ENCODE measurements at places on chromosomes 6 and 20. TPM values are rescaled to one million over a fixed set of nuclear protein-coding genes. Genes with fewer than 3 reads are reported as not detected.

GRCh38 chr6:39088331-39088730, 26.7 kb downstream of the SAYSD1 start:
- no peak overlapping the region for H3K4me3 ChIP-seq
- no peaks in the 10 kb centered on the region for H3K27me3 ChIP-seq

DNA sequence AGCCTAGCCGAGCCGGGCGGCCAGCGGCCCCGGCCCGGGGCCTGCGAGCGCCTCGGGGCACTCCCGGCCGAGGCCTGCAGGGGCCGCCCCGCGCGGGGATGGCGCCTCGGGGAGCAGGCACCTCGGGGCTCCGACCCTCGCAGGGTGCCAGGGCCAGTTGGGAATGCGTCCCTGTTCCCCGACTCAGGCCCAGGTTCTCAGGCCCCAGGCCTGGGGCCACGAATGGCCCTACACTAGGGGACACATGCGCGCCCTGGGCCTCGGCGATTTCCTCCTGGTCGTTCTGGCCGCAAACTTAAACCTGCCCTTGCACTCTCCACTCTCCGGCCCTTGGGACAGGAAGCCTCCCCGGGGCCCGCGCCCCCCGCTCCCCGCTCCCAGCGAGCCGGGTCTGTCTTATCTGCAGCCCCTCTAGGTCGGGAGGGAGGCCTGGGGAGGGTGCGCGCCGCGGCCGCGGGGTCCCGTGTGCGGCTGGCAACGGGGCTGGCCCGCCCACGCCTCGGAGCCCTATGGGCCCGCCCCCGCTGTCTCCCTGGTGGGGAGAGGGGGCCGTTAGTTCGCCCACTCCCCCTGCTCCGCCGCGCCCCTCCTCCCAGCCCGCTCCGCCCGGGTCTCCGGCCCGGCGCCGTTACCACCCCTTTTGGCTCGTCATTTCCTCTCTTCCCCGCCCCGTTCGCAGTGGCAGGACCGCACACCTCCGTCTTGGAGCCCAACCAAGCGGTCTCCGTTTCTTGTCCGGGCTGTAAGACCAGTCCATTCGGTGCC, 611 bp downstream of the NFYA start:
- peak; percentile 89 for DNase-seq
- peak overlapping the region; percentile 75 for H3K27ac ChIP-seq
- H3K4me3 ChIP-seq, result peak overlapping the region; percentile 50
- no peaks in the 10 kb centered on the region for H3K4me1 ChIP-seq

The JPH2 gene
- total RNA-seq, result 140 TPM

The SYNDIG1 gene
- total RNA-seq, result 4.5 TPM

GRCh38 chr6:137210903-137211302, 8.3 kb downstream of the IFNGR1 start:
- DNase-seq, result no peak
- no peaks in the 10 kb centered on the region for H3K27me3 ChIP-seq
- peaks cover 19% of the 10 kb centered on the region for H3K4me1 ChIP-seq
- H3K27ac ChIP-seq, result no peak overlapping the region

The OXT gene
- not detected for total RNA-seq

DNA sequence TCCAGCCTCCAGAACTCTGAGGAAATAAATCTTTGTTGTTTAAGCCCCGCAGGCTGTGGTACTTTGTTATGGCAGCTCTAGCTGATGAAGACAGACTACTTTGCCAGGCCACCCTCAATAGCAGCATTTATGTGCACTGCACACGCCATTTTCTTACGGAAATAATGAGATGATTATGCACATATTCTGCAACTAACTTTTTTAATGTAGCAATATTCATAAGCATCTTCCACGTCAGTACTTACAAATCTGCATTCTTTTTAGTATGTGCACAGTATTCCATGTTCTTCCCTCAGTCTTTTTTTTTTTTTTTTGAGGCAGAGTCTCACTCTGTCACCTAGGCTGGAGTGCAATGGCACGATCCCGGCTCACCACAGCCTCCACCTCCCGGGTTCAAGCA, 46.8 kb upstream of the DSP start:
- no peaks in the 10 kb centered on the region for H3K4me1 ChIP-seq
- no peak overlapping the region for H3K4me3 ChIP-seq
- no peaks in the 10 kb centered on the region for H3K27me3 ChIP-seq
- H3K36me3 ChIP-seq, result no peaks in the 10 kb centered on the region
- no peak overlapping the region for H3K27ac ChIP-seq

DNA sequence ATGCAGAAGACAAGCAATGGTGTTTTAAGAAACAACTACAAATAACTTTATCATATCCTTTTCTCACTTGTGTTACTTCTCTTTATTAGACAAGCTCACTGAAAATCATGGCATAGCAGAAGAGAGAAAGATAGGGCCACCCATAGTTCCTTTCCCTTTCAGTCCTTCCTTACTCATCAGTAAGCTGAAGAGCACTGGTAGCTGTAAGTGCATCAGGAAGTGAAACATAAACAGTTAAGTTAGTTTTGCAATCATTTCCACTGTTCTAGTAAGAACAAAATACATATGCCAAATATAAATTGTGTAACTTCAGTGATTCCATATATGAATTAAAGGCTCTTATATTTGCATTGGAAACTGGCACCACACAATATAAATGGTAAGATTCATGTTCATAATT, 220.1 kb downstream of the HACE1 start:
- H3K4me3 ChIP-seq, result no peak overlapping the region
- no peaks in the 10 kb centered on the region for H3K27me3 ChIP-seq
- no peaks in the 10 kb centered on the region for H3K36me3 ChIP-seq
- H3K4me1 ChIP-seq, result no peaks in the 10 kb centered on the region

GRCh38 chr6:162387718-162388382, 339.7 kb downstream of the PRKN start:
- no peak overlapping the region for H3K4me3 ChIP-seq
- peaks cover 4% of the 10 kb centered on the region for H3K4me1 ChIP-seq
- no peaks in the 10 kb centered on the region for H3K27me3 ChIP-seq
- peak overlapping the region; percentile 66 for H3K27ac ChIP-seq
- no peaks in the 10 kb centered on the region for H3K36me3 ChIP-seq

GRCh38 chr6:162538643-162539064, 188.9 kb downstream of the PRKN start:
- H3K27me3 ChIP-seq, result no peaks in the 10 kb centered on the region
- peak; percentile 42 for DNase-seq

- no peak for DNase-seq
- no peaks in the 10 kb centered on the region for H3K4me1 ChIP-seq
- H3K4me3 ChIP-seq, result no peak overlapping the region
- no peaks in the 10 kb centered on the region for H3K36me3 ChIP-seq
- no peaks in the 10 kb centered on the region for H3K27me3 ChIP-seq
- H3K27ac ChIP-seq, result no peak overlapping the region
Observed at GRCh38 chr6:34223381-34223955, 13.2 kb upstream of the HMGA1 start.

GRCh38 chr20:39758876-39759275, 796.7 kb downstream of the DHX35 start:
- H3K27ac ChIP-seq, result no peak overlapping the region
- no peaks in the 10 kb centered on the region for H3K4me1 ChIP-seq
- no peak for DNase-seq
- no peaks in the 10 kb centered on the region for H3K27me3 ChIP-seq

Measured in aorta (tissue), 5 donors.